ENCODE measurements at places on chromosomes 16 and 17.
A peak's percentile ranks its signal among the peaks of the same experiment; 100 is the strongest.

GRCh38 chr17:54945671-54946070 lies 22.8 kb downstream of the COX11 start:
- no peak for DNase-seq

DNA sequence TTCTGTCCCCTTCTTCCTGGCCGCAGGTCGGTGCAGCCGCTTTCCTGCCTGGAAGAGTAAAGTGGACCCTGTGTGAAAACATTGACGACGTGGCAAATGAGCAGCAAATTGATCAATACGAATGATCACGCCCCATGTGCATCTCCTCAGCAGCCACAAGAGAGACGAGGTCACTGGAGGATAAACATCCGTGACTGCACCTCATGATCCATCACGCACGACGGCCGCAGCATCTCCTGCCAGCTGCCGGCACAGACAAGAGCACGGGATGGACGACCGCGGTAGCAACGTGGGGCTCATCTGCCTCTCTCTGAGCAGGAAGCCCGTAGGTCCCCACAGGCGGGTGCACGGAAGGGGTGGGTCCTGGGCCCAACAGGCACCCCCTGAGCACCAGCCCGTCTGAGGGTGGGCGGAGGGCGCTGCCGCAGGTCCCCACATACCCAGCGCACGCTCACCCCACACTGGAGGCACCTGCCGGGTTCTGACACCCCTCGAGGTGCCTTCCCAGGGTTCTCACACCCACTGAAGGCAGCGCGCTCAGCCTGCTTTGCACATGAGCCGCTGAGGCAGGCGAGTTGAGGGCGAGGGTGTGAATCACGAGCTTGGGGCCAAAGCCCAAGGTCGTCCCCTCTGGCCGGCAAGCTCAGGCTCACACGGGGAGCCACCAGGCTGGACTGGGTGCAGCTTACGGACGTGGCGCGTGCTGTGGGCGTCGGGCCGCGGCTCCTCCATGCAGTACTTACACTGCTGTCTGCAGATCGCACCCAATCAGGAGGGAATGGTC lies 12.3 kb upstream of the CDH15 start:
- no peak for DNase-seq

DNA sequence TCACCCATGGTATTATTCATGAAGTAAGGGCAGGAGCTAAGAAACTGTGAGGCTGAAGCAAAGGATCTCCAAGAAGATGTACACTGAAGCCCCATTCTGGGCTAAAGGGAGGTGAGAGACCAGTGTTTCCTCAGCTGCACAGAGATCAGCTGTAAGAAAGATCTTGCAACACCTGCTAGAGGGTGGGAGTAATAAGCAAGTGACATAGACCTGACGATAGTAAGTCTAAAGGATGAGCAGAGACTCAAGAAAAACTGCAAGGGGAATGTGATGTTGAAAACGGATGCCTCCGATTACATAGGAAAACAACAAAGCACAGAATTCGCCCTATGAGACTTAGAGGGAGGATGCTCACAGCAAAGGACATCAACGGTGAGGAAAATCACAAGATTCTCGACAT lies at the start of gene OR4D2:
OR4D2 (plus strand) TSS at position 301 of the 400 bp plus-strand sequence. CDS start 2,674 bp downstream, outside the sequence.
- DNase-seq = no peak

- DNase-seq = no peak
Observed at GRCh38 chr17:42130310-42130936, 7.8 kb downstream of the HSPB9 start.

GRCh38 chr17:41987642-41988041 lies 21.0 kb downstream of the CNP start:
- peak; percentile 33 for DNase-seq
